Right ventricle myocardium superior (tissue), 1 donor: ENCODE measurements at places on chromosomes 12 and 14.

DNA sequence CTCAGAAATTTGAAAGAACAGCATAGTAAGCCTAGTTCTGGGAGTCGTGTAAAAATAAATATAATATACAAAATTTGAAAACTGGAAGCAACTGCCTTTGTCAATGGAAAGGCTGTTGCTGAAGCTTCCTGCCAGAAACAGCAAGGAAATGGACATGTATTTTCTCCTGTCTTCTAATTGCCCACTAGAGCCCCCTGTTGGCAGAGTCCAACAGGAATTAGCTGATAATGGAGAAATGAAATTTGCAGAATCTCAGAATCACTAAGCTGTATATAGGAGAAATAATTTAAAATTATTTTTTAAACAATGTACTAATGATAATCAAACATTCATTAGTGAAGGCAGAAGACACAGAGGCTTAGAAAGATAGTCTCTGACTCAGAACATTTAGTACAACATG is 414.8 kb downstream of the SLC6A15 start:
- DNase-seq: no peak

GRCh38 chr12:121120323-121120722 is 12.4 kb upstream of the P2RX7 start:
- DNase-seq: no peak

DNA sequence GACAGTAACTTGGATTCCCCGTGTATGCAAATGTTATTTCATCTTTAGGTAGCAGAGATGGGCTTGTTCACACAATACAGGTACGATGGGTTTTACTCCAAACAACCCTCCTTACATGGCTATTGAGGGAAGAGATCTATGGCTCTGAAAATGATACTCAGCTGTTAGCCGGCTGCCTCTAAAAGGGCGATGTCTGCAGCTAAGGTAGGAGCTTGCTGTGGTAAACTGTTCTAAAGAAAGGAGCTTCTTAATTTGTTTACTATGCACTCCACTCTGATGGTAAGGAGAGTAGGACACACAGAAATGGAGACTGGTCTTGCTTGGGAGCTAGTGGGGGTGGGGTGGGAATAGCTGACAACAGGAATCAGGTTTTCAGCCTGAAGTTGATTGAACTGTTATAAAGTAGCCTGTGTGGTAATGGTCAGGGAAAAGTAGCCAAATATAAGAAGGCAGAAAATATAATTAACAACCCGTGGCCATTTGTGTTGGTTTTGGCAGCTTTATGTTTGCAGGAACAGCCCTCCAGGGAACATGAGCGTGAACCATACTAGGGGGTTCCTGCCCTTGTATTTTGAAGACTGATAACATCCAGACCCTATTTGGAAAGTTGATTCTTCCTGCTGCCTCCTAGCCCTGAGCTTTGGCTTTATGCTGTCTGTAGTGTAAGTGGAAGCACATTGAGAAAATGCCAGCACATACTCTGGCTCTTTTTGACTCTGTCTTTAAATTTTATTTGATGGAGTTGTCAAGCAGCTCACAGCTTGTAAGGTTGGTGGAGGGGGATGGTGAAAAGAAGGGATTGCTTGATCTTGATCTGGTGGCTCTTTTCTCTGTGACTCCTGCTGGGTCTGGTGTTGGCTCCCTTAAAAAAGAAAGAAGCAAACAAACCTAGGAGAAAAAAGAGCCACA is 929.8 kb downstream of the DIO2 start:
- DNase-seq: no peak

GRCh38 chr14:20818861-20819260 is 16.2 kb upstream of the RNASE1 start:
- no peak for DNase-seq

DNA sequence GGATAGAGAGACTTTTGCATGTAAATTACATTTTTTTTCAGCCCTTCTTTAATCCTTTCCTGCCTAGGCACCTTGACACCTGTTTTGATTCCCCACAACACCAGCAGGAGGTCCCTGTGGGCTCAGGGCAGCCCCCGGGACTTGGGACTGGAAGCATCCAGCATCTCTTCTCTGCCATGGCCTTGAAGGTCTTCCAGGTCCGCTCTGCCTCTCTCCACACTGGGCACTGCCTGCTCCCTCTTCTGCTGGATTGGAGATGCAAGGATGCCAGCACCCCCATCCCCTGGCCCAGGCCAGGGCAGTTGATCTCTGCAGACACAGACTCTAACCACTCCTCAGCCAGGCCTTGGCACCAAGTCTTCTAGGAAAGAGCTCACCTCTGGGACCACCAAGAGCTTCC is 134.5 kb upstream of the C14orf180 start:
- no peak for DNase-seq
